Activated naive CD4-positive, alpha-beta T cell (primary cell): ENCODE measurements at places on chromosomes 13 and 19.

DNA sequence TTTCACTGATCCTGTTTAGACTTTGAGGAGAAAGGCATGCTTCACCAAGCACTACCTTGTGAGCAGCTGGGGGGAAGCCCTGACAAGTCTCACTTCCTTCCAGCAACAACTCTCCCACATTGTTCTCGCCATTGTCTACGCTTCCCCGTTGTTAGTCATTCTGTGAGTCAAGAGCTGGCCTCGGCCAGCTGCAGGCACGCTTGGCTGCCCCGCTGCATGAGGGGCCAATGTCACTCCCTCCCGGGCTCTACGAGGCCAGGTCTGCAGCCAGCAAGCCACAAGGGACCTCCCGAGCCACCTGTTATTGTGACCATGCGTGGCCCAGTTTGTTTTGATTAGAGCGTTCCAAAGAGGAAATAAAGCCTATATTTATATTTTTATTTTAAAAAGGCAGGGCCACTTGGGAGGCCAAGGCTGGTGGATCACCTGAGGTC lies 220.9 kb downstream of the FOXO1 start:
- DNase-seq = no peak

- DNase-seq = no peak
Observed at GRCh38 chr19:18741124-18742121, 49.7 kb downstream of the COMP start.

DNA sequence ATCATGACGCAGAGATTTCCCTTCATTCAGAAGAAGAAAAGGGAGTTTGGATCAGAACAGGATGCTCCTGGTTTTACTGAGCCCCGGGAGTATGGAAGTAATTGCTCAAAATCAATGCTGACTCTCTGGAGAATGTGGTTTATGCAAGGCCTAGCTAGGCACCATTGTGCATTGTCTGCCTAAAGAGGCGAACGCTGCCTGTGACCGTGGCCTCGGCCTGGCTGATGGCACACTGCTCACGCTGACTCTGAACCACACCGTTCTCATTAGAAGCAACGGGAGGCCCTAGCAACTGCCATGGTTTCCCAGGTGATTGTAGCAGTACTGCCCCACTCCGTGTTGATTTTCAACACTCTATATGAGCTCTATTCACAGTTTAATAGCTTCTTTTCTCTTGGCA lies 41.7 kb upstream of the UBL3 start:
- no peak for DNase-seq

GRCh38 chr19:8451885-8452284 lies 7.1 kb downstream of the HNRNPM start:
- no peak for DNase-seq

DNA sequence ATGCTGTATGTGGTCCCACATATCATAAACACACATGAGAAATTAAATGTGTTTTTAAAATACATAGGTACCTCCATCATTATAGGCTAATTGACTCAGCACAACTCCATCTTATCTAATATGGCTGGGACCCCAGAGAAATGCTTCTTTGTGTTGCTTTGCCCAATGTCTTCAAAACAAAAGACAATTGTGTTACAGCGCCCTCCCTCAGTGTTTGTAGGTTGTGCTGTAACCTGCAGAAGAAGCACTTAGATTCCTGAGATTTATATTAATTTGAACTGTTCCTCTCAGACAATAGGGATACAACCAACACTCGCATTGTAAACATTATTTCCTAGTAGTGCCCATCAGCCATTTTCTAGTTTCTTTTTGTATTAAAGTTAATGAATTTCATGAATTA lies 303.4 kb downstream of the MZT1 start:
- no peak for DNase-seq

- no peak for DNase-seq
Observed at GRCh38 chr19:28426730-28427225, 786.2 kb downstream of the UQCRFS1 start.

DNA sequence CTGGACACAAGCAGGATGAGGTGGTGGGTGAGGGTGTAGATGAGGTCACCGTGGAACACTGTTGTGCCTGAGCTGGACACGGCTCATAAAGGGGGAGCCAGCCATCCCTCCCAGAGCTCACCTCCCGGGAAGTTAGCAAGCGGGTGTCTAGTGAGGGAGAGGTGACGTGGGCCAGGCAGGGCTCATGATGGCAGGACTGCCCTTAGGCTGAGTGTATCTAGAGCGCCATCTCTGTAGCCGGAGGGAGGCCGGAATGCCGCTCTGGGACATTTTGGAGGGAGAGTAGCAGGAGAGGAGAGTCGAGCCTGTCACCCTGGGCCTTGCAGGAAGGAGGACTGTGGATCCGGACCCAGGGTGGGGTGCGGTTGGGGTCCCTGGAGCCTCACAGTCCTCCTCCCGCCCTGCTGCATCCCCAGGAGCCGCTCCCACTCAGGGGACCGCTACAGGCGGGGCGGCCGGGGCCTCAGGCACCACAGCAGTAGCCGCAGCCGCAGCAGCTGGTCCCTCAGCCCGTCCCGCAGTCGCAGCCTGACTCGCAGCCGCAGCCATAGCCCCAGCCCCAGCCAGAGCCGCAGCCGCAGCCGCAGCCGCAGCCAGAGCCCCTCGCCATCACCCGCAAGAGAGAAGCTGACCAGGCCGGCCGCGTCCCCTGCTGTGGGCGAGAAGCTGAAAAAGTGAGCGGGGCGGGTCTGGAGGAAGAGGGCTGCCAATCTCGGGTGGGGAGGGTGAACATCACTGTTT lies 9.2 kb downstream of the ZNF296 start:
- no peak for DNase-seq

- no peak for DNase-seq
Observed at GRCh38 chr13:107069108-107069776, 501.3 kb upstream of the ARGLU1 start.

DNA sequence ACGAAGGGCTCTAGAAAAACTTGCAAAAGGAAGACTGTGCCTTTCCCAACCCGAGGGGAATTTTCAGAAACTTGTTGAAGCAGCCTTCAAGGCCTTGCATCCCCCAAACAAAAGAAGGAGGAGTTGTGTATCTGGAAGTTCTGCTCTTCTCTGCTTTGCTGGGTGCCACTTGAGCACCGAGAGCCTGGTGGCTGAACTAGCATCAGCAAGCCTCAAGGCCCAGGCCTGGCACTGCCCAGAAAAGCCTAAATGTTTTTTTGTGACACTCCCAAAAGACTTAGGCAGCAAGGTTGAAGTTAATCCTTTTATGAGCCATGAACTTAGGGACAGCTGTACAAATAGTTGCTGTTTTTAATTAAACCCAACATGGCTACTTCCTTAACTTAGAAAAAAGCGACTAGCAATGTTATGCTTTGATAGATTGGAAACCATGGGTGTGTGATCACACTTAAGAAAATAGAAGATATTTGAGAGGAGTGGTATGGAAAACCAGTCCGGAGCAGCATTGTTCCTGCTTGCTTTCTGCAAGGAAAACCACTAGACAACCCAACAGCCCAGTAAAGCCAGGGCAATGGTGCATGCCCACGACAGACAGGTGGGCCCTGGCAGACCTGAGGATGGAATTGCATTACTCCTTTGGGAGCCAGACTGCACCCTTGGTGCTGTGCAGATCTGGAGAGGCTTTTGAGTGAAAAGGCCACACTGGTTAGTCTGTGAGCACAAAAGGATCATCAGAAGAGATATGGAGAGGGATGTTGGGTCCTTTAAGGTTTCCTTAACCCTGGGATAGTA lies 788 bp upstream of the DLEU7 start:
- no peak for DNase-seq

DNA sequence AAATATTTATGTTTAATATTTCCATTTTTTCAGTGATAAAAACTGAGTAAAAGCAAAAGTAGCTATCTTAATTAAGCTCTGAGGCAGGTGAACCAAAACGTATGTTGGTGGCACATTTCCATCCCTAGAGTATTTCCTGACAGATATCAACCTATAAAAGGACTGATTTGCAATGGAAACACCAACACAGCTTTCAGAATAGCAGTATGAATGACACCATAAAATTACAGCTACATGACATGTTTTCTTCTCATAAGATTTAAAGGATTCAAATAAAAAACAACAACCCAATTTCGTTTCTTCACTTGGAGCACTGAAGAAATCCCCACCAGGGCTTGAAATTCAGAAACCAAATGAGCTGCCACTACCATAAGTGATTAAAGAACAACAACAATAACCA lies 194.4 kb downstream of the RFC3 start:
- no peak for DNase-seq

GRCh38 chr13:91278888-91279287 lies 68.6 kb upstream of the MIR17HG start:
- DNase-seq = no peak

DNA sequence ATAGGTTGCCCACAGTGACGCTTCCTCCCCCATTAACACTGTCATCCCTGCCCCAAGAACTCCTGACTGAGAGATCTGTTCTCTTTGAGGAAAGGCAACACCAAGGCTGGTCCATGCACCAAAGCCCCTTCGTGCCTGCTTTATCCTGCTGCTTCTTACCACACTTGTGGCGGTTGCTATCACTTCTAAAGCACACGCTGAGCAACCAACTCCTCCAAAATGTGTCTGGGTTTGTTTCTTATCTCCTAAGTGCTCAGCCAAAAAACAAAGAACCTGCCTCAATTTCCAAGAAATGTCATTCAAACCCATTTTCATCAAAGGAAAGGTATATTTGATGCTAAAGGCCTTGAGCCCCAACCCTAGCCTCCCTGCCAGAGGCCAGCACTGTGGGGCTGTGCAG lies 14.6 kb downstream of the ATP7B start:
- DNase-seq = no peak

GRCh38 chr13:113483504-113484293 lies 6.8 kb downstream of the DCUN1D2 start:
- no peak for DNase-seq

DNA sequence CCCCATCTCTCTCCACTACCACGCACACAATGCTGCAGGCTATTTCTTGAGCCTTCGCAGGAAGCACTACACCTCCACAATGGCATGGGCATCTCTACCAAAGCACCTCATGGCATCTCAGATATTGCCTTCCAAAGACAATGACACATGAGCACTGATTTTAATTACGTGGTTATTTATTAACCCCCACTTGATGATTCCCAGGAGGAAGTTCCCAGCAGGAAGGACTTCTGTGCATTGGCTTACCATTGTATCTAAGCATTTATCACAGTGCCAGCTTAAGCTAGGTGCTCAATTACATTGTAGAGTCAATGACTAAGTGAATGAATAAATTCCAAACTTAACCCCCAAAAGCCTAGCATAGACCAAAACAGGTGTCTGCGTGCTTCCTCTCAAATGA lies 101.4 kb downstream of the ABCC4 start:
- no peak for DNase-seq

DNA sequence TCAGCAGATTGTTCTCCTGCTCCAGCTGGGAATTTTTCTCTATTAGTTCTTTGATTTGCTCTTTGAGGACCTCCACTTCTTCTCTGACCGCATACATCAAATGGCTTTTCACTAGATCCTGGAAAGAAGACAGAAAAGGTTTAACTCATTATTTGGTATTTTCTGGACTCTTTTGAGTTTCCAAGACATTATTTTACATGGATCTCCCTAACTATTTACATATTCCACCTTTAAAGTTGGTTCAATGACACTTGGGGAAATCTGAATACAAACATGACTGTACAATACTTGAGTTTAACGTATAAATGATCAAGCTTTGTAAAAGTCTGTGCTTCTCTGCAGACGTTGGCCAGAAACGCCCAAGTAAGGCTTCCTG lies 61.1 kb downstream of the SERP2 start:
- no peak for DNase-seq

DNA sequence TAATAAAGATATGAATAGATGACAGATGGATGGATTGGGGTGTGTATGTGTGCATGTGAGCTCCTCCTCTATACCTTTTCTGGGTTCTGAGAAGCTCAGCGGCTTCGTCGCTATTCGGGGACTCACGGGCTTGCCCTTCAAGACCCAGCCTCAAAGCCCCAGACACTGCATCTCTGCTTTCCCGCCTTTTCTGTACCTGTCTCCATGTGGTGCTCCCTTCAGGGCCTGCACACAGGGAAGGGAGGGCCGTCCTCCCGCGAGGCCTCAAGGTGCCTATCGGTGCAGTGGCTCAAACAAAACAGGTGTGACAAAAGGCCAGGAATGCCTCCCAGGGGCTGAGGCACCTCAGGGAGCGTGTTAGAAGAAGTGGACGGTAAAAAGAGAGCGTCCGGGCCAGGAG lies 16.2 kb downstream of the KRTDAP start:
- DNase-seq = no peak

DNA sequence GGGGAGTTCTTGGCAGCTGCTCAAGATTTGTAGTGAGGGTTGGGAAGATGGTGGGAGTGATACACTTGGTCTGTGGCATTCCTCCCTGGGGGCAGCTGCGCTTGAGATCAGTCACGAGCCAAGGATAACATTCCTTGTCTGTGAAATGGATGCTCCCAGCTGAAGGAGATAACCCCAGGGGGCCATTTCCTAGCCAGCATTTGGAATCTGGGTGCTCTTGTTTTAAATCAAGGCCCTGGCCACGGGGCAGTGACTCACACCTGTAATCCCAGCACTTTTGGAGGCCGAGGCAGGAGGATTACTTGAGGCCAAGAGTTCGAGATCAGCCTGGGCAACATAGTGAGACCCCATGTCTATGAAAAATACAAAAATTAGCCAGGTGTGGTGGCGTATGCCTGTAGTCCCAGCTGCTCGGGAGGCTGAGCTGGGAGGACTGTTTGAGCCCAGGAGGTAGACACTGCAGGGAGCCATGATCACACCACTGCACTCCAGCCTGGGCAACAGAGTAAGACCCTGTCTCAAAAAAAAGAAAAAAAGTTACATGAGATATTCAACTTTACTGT lies 4.6 kb downstream of the PKN1 start:
- no peak for DNase-seq

GRCh38 chr19:53580871-53581835 lies 43.2 kb downstream of the ZNF331 start:
- no peak for DNase-seq

DNA sequence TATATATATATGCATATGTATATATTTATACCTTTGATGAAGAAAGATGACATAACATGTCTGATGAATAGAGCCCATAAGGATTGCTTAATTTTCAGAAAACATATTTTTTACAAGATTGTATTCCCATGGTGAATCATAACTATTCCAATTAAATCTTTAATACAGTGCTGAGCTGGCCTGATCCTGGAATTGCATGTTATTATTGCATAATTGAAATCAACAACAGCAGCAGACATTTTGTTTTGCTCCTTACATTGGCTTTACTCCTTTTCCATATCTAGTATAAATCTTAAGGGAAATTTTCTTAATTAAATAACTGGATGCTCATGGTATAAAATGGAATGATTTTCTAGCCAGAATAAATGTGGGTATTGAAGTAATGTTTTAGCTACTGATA lies 22.0 kb downstream of the POSTN start:
- DNase-seq = no peak

DNA sequence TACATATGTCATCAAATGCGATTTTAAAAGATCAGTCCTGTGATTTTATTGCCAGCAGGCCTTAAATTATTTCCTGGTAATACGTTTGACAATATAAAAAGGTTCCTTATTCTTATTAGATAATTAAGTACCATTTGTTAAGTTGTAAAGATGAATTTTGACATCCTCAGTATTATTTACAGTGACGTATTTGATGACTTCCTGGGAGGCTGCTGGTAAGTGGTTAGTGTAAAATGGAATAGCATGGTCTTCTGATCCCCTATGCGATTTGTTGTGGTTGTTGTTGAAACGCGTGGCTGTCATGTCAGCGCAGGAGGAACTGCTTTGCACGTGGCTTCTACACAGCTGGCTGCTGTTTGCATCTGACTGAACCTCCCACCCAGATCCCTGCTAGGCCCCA lies 99.7 kb downstream of the DCLK1 start:
- no peak for DNase-seq

GRCh38 chr19:1954532-1954933 lies 13.6 kb downstream of the CSNK1G2 start:
- DNase-seq = no peak
